Lung (tissue), 17 donors: ENCODE measurements at places on chromosomes 7 and 10. TPM values are rescaled to one million over a fixed set of nuclear protein-coding genes. Genes with fewer than 3 reads are reported as not detected.

Gene PSD
- 4.6 TPM for total RNA-seq

Gene RBP4
- not detected for total RNA-seq

Gene FAM25A
- not detected for total RNA-seq

Gene NKX2-3
- not detected for total RNA-seq

DNA sequence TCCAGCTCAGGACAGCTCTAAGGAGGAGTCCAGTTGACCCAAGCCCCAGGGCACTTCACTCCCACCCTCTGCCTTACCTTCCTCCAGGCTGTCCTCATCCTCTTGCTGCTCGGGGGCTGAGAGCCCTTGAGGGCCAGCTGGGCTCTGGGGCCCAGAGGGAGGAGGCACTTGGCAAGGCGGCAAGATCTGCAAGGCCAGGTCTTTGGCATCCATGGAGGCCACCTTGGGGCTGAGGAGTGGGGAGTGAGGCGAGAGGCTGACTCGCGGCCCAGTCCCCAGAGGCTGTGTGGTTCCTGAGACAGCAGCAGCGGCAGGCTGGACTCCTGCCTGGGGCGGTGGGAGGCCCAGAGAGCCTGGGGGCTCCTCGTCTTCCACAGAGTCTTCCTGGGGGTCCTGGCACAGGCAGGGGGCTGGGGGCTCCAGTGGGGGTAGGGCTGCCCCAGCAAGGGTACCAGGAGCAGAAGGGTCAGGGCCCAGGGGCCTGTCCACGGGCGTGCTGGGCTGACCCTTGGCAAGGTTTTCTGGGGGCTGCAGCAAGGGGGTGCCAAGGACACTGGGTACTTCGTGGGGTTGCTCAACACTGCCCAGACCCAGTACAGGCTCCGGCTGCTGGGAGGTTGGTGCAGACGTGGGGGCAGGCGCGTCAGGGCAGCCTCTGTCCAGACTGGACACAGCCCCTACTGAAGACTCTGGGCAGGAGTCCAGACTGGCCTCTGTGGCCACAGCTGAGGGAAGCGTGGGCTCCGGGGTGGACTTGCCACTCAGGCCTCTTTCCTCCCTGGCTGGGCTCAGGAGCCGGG lies 6.5 kb downstream of the NACAD start:
- H3K27me3 ChIP-seq = no peaks in the 10 kb centered on the region
- no peak for DNase-seq
- peaks cover 13% of the 10 kb centered on the region for H3K4me1 ChIP-seq
- H3K27ac ChIP-seq = no peak overlapping the region

GRCh38 chr7:48049850-48050249 lies 14.5 kb downstream of the C7orf57 start:
- H3K27me3 ChIP-seq = no peaks in the 10 kb centered on the region
- H3K36me3 ChIP-seq = no peaks in the 10 kb centered on the region
- no peak for DNase-seq
- no peaks in the 10 kb centered on the region for H3K4me1 ChIP-seq

GRCh38 chr10:69048103-69048502 lies 39.8 kb upstream of the SRGN start:
- no peak overlapping the region for H3K4me3 ChIP-seq
- no peaks in the 10 kb centered on the region for H3K4me1 ChIP-seq
- H3K27ac ChIP-seq = peak overlapping the region; percentile 82
- DNase-seq = peak; percentile 20
- no peaks in the 10 kb centered on the region for H3K36me3 ChIP-seq
- no peaks in the 10 kb centered on the region for H3K27me3 ChIP-seq

- no peaks in the 10 kb centered on the region for H3K36me3 ChIP-seq
- H3K4me1 ChIP-seq = no peaks in the 10 kb centered on the region
- H3K27ac ChIP-seq = no peak overlapping the region
- H3K4me3 ChIP-seq = no peak overlapping the region
Measured at GRCh38 chr10:125928928-125929585, 32.7 kb downstream of the FANK1 start.

GRCh38 chr10:80465451-80465835 lies 11.3 kb downstream of the TSPAN14 start:
- no peaks in the 10 kb centered on the region for H3K27me3 ChIP-seq
- peaks cover 43% of the 10 kb centered on the region for H3K4me1 ChIP-seq
- no peak overlapping the region for H3K4me3 ChIP-seq
- no peak for DNase-seq
- peak overlapping the region; percentile 87 for H3K27ac ChIP-seq

DNA sequence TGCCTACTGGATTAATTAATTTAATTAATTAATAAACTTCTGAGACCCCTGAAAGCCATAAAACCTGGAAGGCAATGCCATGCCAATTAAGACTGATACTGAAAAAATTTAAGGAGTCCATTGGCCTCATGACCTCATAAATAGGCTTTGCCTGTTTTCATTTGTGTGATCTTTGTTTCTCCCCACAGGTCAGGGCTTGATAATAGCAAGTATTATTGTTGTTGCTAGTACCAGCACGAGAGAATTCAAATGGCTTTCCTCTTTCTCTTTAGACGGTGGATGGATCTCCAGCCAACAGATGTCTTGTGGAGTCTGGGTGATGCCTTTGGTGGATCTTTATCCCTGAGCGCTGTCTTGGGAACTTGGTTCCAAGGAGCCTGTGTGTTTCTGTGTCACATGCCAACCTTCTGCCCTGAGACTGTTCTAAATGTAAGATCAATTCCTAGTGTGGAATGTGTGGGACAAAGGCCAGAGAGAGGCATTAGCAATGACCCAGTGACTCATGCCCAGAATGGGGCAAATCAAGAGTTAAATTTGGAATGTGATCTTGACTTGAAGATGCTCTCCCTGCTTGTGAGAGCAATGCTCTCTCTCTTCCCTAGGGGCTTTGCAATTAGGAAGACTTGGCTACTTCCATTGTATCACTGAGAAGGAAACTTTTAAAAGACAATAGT lies 17.7 kb downstream of the ACSM6 start:
- H3K4me3 ChIP-seq = no peak overlapping the region
- H3K36me3 ChIP-seq = no peaks in the 10 kb centered on the region
- no peak for DNase-seq
- H3K27ac ChIP-seq = no peak overlapping the region
- no peaks in the 10 kb centered on the region for H3K4me1 ChIP-seq
- no peaks in the 10 kb centered on the region for H3K27me3 ChIP-seq

DNA sequence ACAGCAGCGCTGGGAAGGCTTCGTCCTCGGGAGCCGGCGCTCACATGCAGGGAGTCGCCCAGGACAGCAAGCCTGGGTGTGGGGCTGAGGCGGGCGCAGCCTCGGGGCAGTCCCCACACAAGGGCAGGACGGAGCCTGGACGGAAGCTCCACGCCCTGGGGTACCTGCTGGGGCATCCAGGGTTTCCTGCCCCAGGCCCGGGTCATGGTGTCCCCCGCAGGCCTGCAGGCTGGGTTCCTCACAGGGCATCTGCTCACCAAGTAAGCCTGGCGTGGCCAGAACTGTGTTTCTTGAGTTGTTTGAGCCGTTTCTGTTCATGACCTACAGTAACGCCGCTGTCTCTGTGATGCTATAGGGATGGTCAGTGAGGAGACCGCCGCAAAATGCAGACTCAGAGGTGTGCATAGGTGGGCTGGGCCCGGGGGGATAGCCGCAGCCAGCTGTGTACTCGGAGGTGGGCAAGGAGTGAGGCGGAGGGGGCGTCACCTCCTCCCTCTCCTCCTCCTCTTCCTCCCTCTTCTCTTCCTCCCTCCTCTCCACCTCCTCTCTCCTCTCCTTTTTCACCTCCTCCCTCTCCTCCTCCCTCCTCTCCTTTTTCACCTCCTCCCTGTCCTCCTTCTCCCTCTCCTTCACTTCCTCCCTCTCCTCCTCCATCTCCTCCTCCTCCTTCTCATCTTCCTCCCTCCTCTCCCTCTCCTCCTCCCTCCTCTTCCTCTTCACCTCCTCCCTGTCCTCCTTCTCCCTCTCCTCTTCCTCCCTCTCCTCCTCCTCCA lies 438.9 kb downstream of the DNAJB6 start:
- no peaks in the 10 kb centered on the region for H3K4me1 ChIP-seq
- no peak overlapping the region for H3K4me3 ChIP-seq
- H3K36me3 ChIP-seq = no peaks in the 10 kb centered on the region

DNA sequence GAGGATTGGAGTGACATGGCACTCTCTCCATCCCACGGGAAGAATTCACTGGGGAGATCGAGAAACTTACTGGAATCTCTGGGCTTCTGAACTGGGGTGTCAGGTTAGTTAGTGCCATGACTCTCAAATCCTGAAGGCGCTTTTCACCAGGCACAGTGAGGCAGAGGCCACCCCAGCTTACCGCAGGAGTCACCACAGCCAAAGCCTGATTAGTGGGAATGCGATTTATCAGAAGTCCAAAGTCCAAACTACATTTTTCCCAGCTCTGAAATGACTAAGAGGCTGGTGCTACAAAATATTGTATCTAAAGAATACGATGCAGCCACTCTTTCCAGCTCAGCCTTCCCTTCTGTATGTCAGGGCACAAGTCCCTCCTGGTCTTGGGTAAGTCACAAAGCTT lies 334.8 kb upstream of the SHH start:
- DNase-seq = no peak
- no peaks in the 10 kb centered on the region for H3K4me1 ChIP-seq
- H3K4me3 ChIP-seq = no peak overlapping the region
- no peaks in the 10 kb centered on the region for H3K36me3 ChIP-seq

GRCh38 chr7:157482517-157483087 lies 145.8 kb downstream of the DNAJB6 start:
- no peak for DNase-seq
- H3K4me3 ChIP-seq = no peak overlapping the region
- no peaks in the 10 kb centered on the region for H3K4me1 ChIP-seq

- DNase-seq = no peak
- H3K36me3 ChIP-seq = no peaks in the 10 kb centered on the region
- no peak overlapping the region for H3K27ac ChIP-seq
- no peak overlapping the region for H3K4me3 ChIP-seq
Measured at GRCh38 chr10:11007476-11008020, 10.1 kb upstream of the CELF2 start.

DNA sequence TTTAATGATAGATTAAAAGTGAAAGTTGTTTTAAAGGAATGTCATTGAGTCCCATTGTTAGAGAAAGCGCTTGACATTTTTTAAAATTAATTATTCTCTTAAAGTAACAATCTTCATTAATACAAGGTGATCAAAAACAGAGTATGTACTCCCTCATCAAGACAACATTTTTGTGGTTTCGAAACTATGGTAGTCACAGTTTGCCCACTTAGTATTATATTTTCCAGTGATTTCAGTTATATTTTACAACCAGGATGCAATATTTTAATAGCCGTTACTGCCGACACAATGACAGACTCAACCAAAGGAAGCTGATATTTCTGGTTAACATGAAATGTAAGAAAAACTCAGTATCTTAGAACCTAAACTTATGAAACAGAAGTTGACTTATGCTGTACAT lies 31.3 kb downstream of the MKX start:
- H3K4me1 ChIP-seq = no peaks in the 10 kb centered on the region
- no peak overlapping the region for H3K4me3 ChIP-seq
- H3K27ac ChIP-seq = no peak overlapping the region
- H3K27me3 ChIP-seq = no peaks in the 10 kb centered on the region
- H3K36me3 ChIP-seq = no peaks in the 10 kb centered on the region

- H3K27me3 ChIP-seq = no peaks in the 10 kb centered on the region
- no peak for DNase-seq
- H3K4me3 ChIP-seq = no peak overlapping the region
Measured at GRCh38 chr7:122219253-122219865, 75.3 kb upstream of the AASS start.

DNA sequence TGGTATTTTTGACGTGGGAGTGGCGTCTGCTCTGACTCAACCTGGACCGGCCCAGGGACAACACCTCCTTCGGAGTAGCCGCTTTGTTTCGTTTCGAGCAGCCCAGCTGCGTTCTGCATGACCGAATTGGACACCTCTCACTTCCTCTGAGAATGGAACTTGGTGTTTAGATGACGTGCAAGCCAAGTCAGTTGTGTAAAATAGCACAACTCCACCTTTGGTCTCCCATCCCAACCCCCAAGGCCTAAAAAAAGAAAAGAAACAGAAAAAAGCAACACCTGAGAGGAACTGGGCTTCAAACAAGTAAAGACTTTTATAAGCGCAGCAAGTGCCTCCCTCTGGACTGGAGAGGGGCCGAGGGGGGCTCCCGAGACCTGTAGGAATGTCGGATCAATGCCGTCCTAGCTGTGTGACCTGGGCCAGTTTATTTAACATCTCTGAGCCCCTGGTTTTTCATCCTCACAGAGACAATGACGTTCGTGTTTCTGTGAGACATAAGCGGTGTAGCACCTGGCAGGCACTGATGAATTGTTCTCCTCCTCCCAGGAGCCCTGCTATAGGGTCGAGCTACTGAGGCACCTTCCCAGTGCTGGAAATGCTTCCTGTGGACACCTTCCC lies 52.0 kb upstream of the SMNDC1 start:
- no peak for DNase-seq
- H3K27ac ChIP-seq = peak overlapping the region; percentile 63
- H3K27me3 ChIP-seq = no peaks in the 10 kb centered on the region
- no peaks in the 10 kb centered on the region for H3K36me3 ChIP-seq
- H3K4me3 ChIP-seq = no peak overlapping the region
- H3K4me1 ChIP-seq = peaks cover 8% of the 10 kb centered on the region

- peaks cover 9% of the 10 kb centered on the region for H3K4me1 ChIP-seq
- peaks cover 8% of the 10 kb centered on the region for H3K36me3 ChIP-seq
- H3K4me3 ChIP-seq = no peak overlapping the region
Measured at GRCh38 chr10:49053053-49053997, 62.0 kb downstream of the VSTM4 start.

DNA sequence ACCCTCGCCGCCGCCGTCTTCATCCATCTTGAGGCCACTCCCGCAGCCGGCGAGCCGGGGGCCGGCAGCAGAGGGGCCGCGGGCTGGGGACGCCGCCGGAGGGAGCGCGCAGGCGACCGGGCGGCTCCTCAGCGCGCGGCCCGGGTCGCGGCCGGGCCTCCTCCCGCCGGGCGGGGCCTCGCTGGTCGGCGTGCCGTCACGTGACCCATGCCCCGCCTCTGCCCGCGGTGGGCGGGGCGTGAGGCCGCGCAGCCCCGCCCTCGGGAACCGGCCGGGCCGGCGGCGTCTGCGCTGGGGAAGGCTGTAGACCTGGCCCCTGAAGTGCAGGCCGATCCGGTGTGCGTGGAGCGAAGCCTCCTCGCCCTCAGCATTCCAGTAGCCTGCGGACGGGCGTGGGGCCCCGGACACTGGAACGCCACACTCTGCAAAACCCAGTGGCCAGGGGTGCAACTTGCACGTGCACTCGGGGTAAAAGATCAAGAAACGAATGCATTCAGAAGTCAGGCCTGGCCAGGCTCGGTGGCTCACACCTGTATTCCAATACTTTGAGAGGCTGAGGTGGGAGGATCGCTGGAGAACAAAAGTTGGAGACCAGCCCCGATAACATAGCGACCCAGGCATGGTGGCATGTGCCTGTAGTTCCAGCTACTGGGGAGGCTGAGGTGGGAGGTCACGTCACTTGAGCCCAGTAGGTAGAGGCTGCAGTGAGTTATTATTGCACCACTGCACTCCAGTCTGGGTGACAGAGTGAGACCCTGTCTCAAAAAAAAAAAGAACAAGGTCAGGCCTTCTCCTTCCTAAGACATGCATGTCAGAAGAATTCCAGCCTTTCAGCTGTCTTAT lies at the start of gene CYTH3:
Gene CYTH3, minus strand, starts transcription at position 144 of the 843 bp plus-strand sequence. Its CDS starts 117 bp downstream, at position 27.
- peak within 1 kb of the TSS; percentile 61 for H3K4me3 ChIP-seq
- peak within 1 kb of the TSS; percentile 17 for H3K27ac ChIP-seq
- H3K27me3 ChIP-seq = no peaks in the 10 kb centered on the region
- peak; percentile 85 for DNase-seq
- H3K4me1 ChIP-seq = peaks cover 18% of the 10 kb centered on the region

- peaks cover 7% of the 10 kb centered on the region for H3K27me3 ChIP-seq
- no peak for DNase-seq
- H3K36me3 ChIP-seq = no peaks in the 10 kb centered on the region
Measured at GRCh38 chr7:44140341-44140740, 791 bp downstream of the MYL7 start.

GRCh38 chr7:33590916-33591315 lies 314.4 kb upstream of the BMPER start:
- H3K4me1 ChIP-seq = peaks cover 51% of the 10 kb centered on the region
- peak; percentile 58 for DNase-seq
- no peaks in the 10 kb centered on the region for H3K36me3 ChIP-seq
- no peak overlapping the region for H3K4me3 ChIP-seq
- no peaks in the 10 kb centered on the region for H3K27me3 ChIP-seq
